Fibroblast of skin of right biceps (primary cell): ENCODE measurements at places on chromosomes 5 and 9.

DNA sequence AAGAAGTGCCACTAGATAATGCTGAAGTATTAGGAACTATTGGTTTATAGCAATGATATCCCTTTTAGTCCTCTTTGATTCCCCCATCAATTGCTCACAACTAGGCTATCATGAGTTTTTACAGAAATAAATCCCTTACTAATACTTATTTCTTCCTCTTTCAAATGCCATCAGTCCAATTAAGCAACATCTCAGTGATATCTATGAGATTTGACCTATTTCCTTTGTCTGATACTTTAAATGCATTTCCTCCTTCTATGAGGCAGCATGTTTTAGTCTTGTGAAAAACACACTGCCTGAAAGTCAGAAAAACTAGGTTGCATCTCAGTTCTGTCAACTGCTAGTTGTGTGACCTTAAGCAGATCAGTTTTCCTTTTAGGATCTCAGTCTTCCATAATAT is 101.6 kb downstream of the FBXW11 start:
- no peak for DNase-seq

DNA sequence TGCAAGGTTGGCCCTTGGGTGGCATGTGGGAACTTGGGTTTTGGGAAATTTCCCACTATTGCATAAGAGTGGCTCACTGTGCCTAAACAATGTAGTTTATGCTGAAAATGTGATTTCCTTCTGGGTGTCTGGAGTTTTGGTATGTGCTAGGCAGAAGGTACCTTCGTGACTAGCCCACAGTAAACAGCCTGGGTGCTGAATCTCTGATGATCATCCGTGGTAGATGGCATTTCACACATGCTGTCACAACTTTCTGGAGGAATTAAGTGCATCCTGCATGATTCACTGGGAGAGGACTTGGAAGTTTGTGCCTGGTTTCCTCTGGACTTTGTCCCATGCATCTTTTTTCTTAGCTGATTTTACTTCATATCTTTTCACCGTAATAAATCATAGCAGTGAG is 64.5 kb downstream of the LNPEP start:
- peak; percentile 28 for DNase-seq

- DNase-seq: no peak
These were observed 141.1 kb downstream of the PIK3R1 start for GRCh38 chr5:68356623-68357022.

DNA sequence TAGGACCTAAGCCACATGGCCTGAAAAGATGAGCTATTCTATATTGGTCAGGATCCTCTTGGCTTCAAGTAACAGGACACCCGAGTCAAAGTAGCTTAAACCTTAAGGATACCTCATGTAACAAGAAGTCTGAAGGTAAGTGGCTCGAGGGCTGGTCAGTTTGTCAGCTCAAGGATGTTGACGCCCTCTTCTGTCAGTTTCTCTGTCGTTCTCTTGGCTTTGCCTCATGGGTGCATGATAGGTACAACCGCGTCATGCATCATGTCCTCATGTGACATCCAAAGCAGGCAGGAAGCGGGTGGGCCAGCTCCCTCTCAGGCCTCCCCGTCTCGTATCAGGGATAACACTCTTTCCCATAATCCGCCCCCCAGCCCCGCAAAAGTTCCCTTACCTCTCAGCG is 22.1 kb upstream of the TCERG1 start:
- DNase-seq: no peak

- peak; percentile 47 for DNase-seq
These were observed 76.8 kb upstream of the SIMC1 start for GRCh38 chr5:176161431-176161830.

GRCh38 chr5:9456435-9457042 is 89.3 kb downstream of the SEMA5A start:
- DNase-seq: peak; percentile 90

DNA sequence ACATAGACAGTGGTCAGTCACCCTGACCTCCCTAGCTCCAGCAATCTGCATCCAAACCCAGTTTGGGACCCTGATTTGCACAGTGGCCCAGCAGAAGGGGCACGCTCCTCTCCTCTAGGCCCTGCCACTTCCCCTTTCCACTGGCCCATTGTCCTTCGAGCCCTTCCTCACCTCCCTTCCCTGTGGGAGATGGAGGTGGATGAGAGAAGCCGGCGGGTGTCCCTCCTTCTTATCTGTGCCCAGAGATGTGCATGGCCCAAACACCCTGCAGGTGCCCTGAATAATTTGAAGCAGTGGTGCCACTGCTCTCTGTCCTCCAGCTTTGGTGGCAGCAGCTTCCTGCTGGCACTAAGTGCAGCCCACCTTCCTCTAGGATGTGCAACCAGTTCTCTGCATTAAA is 140.0 kb downstream of the BARX1 start:
- DNase-seq: no peak

- DNase-seq: no peak
These were observed 804.6 kb upstream of the DMAC1 start for GRCh38 chr9:8604201-8604600.

DNA sequence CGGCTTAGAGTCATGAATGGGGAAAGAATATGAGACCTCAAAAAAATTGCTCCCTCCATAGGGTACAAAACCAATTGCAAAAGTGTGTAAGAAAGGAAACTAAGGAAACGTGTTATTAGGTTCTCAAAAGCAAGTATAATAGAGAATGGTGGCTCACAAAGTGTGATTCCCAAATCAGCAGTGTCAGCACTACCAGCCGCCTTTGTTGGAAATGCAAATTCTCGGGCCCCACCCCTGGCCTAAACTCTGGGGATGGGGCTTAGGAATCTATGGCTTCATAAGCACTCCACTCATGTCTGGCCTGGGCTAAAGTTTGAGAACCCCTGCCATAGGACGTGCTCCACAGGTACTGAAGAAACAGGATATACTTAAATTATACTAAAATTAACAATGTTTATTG is 1.6 kb upstream of the CCDC69 start:
- no peak for DNase-seq

DNA sequence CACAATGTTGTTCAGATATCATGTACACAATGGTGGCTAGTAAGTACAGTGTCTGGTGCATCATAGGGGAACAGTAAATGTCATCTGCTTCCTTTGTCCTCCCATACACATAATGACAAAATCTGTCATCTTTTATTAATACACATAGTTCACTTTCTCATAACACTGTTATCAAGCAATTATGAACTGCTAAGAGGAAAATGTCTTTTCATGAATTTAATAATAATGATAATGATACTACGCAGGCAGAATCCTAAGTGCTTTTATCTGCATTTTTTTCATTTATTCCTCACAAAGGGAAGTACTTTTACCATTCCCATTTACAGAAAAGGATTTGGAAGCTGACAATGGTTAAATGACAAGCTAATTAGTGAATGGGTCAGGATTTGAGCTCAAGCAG is 35.7 kb downstream of the DPYSL3 start:
- no peak for DNase-seq

DNA sequence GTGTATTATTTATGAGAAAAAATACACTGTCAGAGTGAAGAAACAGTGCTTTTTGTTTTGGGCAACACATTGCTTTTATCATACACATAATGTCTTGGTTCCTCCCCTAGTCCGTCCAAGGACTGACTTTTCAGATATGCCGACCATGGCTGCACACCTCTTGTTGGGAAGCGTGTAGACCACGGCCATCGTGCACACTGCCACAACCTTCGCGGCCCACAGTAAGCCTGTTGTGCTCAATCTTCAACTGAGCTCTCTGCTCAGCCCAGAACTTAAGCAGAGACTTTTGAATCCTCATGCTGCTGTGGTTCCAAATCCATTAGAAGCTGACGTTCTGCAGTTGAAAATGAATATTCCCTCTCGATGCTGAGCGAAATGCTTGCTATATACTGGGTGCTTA is 157.6 kb upstream of the IRX2 start:
- no peak for DNase-seq

DNA sequence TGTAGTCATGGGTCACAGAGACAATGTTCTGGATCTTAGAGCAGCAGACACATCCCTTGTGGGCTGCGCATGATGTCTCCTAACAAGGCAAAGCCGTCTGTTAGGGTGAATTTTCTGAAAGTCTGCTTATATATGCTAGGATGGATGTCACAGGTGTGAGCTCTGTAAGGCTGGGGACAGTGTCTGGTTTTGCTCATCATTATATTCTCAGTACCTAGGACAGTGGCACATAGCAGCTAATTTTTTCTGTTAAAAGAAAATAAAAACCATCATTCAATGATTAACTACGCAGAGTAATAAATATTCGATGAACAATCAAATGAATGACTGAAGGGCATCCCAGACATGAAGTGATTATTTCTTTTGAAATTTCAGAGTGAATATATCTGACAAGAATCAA is 52.9 kb upstream of the FAM169A start:
- no peak for DNase-seq

DNA sequence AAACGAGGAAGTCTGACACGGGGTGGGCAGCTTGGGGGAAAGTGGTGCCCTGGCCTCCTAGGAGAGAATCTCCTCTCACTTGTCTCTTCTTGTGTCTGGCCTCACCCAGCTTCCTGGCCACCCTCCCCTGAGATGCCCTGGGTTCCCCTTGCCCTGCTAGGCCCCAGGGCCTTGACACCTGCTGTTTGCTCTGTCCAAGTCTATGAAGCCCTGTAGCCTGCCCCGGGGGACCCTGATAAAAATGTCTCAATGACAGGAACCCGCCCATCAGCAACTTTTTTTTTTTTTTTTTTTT is 35.0 kb upstream of the SUSD3 start:
- no peak for DNase-seq

- peak; percentile 96 for DNase-seq
These were observed 134.6 kb downstream of the EDIL3 start for GRCh38 chr5:84249918-84250630.

- DNase-seq: no peak
These were observed 52.6 kb downstream of the PDCD1LG2 start for GRCh38 chr9:5562806-5563416.

- no peak for DNase-seq
These were observed 16.5 kb downstream of the NR2F1 start for GRCh38 chr5:93599399-93600120.

GRCh38 chr9:20808002-20808401 is 123.9 kb downstream of the FOCAD start:
- DNase-seq: no peak

DNA sequence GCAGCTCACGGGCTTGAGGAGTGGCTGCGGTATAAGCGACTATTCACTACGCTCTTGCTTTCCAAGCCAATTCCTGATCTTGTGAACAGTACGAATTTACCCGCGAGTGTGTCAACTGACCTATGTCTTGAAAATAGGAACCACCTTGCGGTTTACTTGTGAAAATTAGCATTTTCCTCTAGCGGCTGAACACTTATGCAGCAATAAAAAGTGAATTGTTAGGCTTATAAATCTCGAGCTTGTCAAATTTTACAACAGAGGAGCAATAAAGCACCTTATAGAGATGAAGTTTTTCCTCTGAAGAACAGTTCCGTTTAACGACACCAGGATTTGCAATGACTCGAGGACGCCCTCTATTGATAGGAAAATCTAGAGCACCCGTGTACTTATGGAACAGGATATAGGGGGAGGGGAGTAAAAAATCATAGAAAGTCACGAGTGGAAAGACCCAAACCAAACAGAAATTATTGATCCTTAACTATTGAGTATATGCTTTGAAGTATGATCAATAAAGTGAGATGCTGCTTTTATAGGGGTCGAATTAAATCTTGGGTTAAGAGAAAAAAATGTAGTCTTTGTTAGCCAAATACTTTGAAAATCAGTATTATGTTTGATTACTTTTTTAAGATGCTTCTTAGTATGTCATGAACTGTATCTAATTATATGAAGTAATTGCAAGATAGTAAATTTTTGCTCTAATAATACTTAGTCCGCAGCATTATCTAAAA is 1.9 kb upstream of the RGMB start:
- peak; percentile 92 for DNase-seq

DNA sequence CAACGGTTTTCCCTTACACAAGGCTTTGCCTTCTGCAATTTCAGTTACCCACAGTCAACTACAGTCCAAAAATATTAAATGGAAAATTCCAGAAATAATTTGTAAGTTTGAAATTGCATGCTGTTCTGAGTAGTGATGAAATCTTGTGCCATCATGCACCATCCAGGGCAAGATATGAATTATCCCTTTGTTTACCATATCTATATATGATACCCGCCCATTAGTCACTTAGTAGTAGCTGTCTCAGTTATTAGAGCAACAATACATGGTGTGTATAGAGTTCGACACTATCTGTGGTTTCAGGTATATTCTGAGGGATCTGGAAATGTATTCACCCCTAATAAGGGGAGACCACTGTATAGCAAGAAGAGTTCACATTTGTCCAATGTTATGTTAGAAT is 29.4 kb downstream of the ERBIN start:
- no peak for DNase-seq

DNA sequence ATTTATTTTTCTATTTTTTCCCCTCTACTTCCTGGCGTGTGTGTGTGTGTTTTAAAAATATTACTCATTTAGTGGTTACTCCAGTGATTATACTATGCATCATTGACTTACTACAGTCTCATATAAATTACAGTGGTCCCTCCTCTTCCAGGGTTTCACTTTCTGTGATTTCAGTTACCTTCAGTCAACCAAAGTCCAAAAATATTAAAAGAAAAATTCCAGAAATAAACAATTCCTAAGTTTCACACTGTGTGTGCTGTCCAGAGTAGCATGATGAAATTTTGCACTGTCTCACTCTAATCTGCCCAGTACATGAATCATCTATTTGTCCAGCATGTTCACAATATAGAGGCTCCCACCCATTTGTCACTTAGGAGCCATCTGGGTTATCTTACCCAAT is 47.4 kb upstream of the CCDC112 start:
- peak; percentile 55 for DNase-seq

- peak; percentile 88 for DNase-seq
These were observed 158.1 kb downstream of the NPR3 start for GRCh38 chr5:32869216-32869615.

DNA sequence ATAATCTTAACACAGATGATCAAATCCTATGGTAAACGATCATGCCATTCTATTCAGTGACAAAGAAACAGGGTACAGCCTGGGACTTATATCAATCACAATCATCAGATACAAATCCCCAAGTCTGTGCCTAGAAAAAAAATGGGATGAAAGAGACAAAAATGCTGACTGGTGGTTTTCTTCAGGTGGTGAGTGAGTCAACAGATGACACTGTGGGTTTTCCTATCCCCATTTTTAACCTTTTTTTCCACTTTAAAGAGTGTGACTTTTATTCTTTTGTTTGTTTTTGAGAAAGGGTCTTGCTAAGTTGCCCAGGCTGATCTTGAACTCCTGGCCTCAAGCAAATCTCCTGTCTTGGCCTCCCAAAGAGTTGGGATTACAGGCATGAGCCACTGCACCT is 3.2 kb downstream of the CIZ1 start:
- no peak for DNase-seq

DNA sequence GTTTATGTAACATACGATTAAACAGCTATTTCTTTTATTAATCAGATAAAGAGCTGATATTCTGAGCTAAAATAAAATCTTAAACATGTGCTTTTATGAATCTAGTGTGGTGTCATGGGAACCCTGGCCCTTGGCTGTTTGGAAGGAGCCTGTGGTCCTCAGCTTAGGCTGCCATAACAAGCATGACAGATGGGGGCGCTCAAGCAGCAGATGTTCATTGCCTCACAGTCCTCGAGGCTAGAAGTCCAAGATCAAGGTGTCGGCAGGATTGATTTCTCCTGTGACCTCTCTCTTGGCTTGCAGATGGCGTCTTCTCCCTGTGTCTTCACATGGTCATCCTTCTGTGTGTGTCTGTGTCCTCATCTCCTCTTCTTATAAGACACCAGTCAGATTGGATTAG is 448.2 kb downstream of the GADD45G start:
- DNase-seq: no peak
